Cardiac atrium fibroblast (primary cell): ENCODE measurements at places on chromosomes 3 and 15. TPM values are rescaled to one million over a fixed set of nuclear protein-coding genes. Genes with fewer than 3 reads are reported as not detected.

The CSPG4 gene
- 16.2 TPM in 2 replicates for total RNA-seq

The SNRPA1 gene
- total RNA-seq, result 25.5 and 27.1 TPM in 2 replicates

The C3orf85 gene
- total RNA-seq, result not detected in 2 replicates

The IL20RB gene
- total RNA-seq, result 0.97 and 1.4 TPM in 2 replicates

The CLDN11 gene
- 163 and 225 TPM in 2 replicates for total RNA-seq

The ZNF717 gene
- total RNA-seq, result 4.0 and 6.6 TPM in 2 replicates
